ENCODE measurements at places on chromosomes 3 and 15.

- no peak for DNase-seq
Measured at GRCh38 chr3:40920041-40920440, 279.3 kb upstream of the CTNNB1 start.

- peak; percentile 2 for DNase-seq
Measured at GRCh38 chr3:119352034-119352609, 57.9 kb downstream of the ARHGAP31 start.

GRCh38 chr3:106510206-106510605 is 641.4 kb upstream of the CBLB start:
- no peak for DNase-seq

- no peak for DNase-seq
Measured at GRCh38 chr15:88686166-88686565, 47.4 kb downstream of the ISG20 start.

DNA sequence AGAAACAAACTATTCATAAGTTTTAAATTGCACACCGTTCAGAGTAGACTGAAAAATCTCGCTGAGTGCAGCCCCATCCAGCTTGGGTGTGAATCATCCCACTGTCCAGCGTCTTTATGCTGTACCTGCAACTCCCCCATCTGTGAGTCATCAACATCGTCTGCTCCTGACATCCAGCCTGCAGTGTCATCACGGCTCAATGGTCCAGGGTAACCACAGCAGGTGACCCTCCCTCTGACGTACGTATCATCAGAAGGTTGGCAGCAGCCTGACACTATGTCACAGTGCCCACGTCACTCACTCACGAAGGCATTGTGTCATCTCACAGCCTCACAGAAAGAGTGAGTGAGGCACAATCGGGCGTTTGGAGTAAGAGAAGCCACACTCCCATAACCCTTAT is 65.2 kb downstream of the TPRA1 start:
- no peak for DNase-seq

DNA sequence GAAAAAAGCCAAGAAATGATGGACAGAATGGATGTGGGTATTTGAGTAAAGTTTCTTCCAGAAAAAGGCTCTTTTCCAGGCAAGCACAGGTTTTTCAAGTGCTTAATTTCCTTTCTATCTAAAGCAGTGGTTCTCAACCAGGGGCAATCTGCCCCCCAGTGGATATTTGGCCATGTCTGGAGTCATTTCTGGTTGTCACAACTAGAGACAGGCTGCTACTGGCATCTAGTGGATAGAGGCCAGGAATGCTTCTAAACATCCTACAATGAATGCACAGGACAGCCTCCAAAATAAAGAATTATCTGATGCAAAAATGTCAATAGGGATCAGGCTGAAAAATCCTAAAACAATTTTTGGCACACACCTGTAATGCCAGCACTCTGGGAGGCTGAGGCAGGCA is 23.9 kb downstream of the SEC22C start:
- DNase-seq, result peak; percentile 28

- no peak for DNase-seq
Measured at GRCh38 chr3:122074621-122075265, 19.6 kb downstream of the CD86 start.

- DNase-seq, result no peak
Measured at GRCh38 chr3:51522273-51522962, 16.1 kb upstream of the RAD54L2 start.

GRCh38 chr3:143562789-143563188 is 285.5 kb downstream of the SLC9A9 start:
- no peak for DNase-seq

DNA sequence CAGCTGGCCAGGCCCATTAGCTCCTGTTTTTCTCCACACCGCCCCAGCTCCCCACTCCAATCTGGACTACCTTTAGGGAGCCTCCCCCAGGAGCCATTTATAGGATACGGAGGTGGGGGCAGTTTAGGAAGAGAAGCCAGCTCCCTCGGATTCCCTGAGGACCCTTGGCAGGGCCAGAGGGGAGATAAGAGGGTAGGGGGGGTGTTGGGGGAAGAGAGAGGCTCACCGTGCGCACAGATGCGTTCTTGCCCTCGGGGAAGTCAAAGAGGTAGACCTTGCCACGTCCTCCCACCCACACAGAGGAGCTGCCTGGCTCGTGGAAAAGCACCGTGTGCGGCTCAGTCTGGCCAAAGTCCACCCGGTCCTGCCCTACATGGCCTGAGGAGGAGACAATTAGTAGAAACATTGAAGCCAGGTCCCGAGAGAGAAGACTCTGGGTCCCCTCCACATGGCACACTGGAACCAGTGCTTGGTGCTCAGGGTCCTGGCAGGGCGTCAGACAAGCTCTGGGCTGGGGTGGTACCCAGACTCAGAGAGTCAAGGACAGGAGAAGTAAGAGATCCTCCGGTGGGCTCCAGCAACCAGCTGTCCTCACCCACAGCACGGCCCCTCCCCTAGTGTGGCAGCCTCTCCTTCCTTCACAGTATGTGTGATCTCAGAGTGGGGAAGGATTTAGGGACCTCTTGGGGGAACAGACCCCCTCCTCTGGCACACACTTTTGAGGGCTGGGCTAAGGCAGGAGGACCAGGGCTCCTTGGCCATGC is 15.0 kb downstream of the SEMA7A start:
- no peak for DNase-seq

GRCh38 chr15:67064607-67065530 is 533 bp upstream of the SMAD3 start:
- no peak for DNase-seq

DNA sequence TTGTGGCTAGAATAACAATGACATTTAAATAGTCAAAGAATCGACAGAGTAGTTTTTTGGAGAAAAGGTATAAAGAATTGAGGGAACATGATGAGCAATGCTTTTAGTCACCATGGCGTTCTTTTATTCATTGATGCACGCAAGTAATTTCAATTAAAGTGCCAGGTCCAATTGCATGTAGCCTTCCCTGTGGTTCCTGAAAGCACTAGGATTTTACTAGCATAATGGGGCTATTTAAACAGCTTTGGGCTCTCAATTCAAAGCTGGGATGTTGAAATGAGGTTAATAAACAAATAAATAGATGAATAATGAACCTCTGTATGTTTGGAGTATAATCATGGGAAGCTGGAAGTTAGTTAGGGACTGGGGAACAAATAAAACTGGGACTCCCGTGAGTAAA is 121.2 kb upstream of the GAP43 start:
- no peak for DNase-seq

GRCh38 chr3:148845756-148846395 is 18.3 kb downstream of the CPB1 start:
- no peak for DNase-seq

GRCh38 chr15:68228143-68228970 is 1.2 kb downstream of the CLN6 start:
- DNase-seq, result no peak

DNA sequence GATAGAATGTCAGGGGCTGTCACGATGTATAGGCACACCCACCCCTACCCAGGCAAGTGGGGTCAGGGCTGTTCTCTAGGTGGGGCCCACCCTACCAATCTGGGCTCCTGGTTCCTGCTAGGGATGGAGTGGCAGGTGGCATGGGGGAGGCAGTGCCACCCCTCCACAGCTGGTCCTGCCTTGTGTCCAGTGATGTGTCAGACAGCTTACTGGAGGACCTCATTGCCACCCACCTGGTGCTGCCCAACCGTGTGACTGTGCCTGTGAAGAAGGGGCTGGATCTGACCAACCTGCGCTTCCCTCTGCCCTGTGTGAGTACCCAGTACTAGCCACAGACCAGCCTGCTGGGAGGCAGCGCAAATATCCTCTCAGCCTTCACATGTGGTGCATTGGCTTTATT is 27.5 kb downstream of the ESYT3 start:
- no peak for DNase-seq

DNA sequence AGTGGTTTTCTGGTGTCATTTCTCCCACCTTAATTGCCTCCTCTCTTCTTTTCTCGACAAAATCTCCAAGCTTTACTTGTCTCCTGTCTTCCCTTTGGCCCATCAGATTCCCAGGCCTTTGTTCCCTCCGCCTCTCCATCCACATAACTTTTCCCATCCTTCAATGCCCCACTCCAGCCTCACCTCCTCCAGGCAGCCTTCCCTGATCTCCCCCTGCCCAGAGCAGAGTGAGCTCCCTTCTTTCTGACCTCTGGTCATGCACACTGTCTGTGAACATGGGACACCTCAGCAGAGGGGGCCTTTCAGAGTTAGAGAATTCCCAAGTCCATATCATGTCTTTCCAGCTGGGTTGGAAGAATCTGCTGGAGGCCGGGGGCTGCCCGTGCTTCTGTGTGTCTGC is 14.6 kb upstream of the SSUH2 start:
- DNase-seq, result no peak

GRCh38 chr15:83372434-83372891 is 74.7 kb upstream of the SH3GL3 start:
- DNase-seq, result no peak

DNA sequence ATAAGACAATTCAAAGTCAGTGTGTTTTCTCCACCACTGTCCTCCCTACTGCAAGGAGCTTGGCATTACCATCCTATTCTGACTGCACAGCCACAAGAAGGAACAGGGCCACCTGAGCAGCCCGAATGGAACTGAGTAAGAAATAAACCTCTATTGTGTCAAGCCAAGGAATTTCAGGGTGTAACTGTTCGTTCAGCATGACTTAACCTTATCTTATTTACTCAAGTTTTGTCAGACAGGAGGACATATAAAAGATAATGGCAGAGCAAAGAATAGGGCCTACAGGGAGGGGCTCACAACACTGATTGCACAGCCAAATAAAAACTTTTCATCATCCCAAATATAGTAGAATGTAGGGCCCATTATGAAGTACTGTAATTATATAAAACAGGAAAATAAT is 236.1 kb downstream of the NEK10 start:
- DNase-seq, result no peak

- no peak for DNase-seq
Measured at GRCh38 chr3:45321607-45322391, 66.6 kb upstream of the LARS2 start.

DNA sequence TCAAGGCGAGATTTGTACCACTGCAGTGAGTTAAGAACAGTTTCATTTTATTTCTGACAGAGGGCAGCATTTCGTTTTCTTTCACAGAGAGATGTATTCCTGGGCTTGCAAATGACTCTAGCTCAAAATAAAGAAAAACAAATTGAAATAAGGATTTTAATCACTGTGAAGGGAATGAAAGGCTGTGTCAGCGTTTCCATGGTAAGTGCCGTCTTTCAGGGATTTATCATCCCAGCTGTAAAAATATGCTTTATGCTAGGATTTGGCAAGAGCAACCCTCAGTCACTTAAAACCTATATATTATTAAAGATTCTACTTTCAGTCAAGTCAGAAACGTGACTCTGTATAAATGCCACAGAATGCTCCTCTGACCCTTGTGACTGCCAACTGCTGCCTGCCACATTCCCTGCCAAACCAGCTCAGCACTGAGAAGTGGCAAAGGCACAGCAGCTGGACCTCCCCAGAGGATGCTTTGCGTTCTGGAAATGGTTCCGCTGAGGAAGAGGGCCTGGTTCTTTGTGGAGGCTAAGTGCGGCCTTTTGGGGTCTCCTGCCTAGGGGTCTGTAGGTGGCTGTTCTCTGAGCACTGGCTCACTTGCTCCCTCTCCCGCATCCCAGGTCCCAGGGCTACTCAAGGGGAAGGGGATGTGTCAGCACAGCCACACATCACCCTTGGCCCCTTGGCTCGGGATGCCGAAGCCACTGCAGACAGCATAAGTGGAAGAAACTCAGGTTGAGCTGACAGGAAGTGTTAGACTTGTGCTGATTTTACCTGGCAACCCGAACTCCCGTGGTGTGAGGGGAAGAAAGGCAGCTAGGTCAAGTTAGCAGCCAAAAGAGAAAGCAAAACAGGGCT is 56.6 kb upstream of the POMGNT2 start:
- DNase-seq, result peak; percentile 35

DNA sequence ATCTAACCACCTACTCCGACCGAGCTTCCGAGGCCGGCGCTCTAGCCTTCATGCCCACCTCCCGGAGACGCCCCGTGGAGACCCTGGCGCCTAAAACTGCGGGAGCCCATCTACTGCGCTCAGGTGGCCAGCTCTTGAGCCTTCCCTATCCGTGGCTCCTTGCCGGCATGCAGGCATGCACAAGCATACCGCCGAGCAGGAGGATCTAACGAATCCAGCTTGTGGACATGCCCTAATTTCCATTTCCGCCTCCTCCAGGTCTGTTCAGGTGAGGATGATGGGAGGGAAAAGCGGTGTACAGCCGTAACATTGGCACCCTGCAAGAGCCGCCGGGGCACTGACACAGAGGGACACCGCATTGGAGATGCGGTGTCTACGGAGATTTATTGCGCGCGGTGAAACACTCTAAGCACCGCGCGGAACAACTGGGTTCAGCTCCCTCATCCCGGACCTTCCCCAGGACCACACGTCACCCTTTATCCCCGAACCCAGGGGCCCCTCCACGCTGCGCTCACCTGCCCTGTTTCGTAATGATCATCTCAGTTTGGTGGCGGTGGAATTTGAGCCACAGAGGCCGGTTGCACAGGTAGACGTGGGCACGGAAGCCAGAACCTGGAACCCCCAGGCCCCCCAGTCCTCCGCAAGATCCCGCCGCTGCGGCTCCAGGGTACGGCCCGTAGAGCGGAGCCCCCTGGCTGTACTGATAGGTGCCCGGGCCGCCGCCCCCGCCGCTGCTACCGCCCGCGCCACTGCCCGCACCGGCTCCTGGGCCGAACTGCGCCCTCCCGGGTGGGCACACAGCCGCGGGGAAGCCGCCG is 1.0 kb downstream of the EOMES start:
- DNase-seq, result no peak

DNA sequence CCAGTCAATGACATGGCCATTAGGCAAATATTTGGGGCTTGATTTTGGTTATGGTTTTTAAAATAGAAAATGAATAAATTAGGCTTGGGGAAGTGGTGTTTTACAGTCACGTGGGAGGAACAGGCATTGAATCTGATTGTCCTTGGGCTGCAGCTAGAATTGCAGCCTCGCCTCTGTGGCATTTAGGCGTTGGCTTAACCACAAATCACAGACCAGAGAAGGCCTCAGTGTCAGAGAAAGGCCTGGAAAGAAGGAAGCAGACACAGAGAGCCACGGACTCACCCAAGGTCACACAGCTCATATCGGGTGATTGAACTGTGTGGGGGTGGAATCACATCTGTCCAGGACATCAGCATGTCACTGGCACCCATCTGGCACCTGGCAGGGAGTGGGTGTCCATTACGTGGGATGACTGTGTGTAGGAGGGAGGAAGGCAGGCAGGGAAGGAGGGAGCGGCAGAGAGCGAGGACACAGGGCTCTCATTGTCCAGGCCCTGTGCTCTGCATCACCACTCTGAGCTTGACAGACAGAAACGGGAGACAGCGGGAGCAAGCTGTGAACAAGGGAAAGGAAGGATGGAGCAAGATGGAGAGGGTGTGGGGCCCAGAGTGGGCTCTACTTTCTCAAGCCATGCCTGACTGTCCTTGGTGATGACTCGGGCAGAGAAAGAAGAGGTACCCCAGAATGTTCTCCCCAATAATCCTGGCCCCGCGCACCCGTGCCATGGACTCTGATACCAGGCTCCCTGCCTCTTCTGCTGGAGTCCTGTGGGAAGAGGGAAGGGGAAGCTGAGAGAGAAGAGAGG is 186.4 kb downstream of the FAM43A start:
- DNase-seq, result no peak

DNA sequence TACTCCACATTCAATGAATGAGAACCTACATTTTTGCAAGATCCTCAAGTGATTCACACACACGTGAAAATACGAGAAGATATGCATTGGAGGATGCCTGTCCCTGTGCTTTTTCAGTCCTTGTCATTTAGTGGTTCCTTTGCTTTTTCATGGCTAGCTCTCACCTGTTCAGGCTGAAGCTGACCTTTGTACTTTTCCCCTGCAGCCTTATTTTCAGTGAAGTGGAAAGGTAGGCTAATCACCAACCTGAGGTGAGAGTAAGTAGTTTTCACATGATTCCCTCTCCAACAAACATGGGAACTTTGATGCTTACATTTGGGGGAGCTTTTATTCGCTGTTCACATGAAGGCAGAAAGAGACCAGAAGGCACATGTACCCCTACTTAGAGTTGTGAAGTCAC is 8.3 kb downstream of the ITPR1 start:
- DNase-seq, result no peak
